SJCRH30 (cell line): ENCODE measurements at places on chromosomes 4 and X. TPM values are rescaled to one million over a fixed set of nuclear protein-coding genes. Genes with fewer than 3 reads are reported as not detected.

DNA sequence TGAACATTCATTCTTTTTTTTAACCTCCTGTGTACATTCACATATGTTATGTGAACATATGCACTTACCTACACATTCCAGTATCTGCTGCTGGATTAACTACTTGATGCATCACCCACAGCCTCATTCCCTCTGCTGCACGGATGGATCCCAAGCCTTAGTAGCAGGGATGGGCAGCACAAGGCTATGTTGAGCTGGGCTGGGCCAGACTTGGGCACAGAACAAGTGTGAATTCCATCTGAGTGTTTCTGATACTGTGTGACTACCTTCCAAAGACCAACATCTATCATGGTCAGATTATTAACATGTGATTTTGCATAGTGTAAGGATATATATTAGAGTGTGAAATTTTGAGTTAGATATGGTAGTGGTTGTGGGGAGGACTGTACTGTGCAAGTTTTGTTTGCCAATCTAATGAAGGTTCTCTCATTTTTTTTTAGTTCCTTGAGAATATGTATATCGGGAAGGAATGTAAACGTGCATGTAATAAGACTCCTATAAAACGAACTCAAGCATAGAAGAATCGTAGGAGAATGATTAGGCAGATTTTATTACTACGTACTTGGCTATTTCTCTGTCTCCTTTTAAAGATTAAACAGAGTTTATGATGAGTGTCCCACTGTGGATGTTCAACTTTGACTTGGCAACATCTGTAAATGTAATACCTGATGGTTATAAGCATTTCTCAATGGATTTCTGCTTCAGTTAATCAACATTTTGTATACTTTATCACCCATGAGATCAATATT lies 23.4 kb upstream of the STBD1 start:
- no peak for DNase-seq
- H3K36me3 ChIP-seq, result no peaks in the 10 kb centered on the region
- H3K4me3 ChIP-seq, result no peak overlapping the region
- no peaks in the 10 kb centered on the region for H3K27me3 ChIP-seq
- no peak overlapping the region for H3K27ac ChIP-seq

- H3K36me3 ChIP-seq, result no peaks in the 10 kb centered on the region
- H3K27me3 ChIP-seq, result no peaks in the 10 kb centered on the region
- H3K4me3 ChIP-seq, result no peak overlapping the region
- no peaks in the 10 kb centered on the region for H3K4me1 ChIP-seq
Measured at GRCh38 chrX:107831071-107831730, 5.5 kb downstream of the MID2 start.

- peak; percentile 55 for DNase-seq
- H3K27me3 ChIP-seq, result no peaks in the 10 kb centered on the region
- no peaks in the 10 kb centered on the region for H3K36me3 ChIP-seq
- no peak overlapping the region for H3K4me3 ChIP-seq
- no peak overlapping the region for H3K27ac ChIP-seq
- no peaks in the 10 kb centered on the region for H3K4me1 ChIP-seq
Measured at GRCh38 chrX:100379388-100379986, 30.6 kb downstream of the PCDH19 start.

The PTPN13 gene
- 18.1 and 20.0 TPM in 2 replicates for total RNA-seq

DNA sequence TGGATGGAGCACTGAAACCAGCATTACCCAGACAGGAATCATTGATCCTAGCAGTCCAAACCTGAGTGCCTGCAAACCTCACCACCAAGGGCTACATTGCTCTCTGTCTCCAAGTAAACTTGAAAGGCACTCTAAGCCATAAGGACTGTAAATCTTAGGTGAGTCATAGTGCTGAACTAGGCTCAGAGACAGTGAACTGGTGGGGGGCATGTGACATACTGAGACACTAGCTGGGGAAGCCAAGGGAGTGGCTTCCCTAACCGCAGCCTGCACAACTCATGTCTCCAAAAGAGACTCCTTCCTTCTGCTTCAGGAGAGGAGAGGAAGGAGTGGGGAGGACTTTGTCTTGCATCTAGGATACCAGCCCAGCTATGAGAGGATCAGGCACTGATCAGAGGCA lies 235.5 kb upstream of the ACTRT1 start:
- H3K4me3 ChIP-seq, result no peak overlapping the region
- no peaks in the 10 kb centered on the region for H3K4me1 ChIP-seq
- H3K27ac ChIP-seq, result no peak overlapping the region
- DNase-seq, result no peak
- H3K36me3 ChIP-seq, result no peaks in the 10 kb centered on the region

GRCh38 chrX:43940816-43941474 lies 32.2 kb downstream of the NDP start:
- H3K27ac ChIP-seq, result no peak overlapping the region
- H3K4me1 ChIP-seq, result no peaks in the 10 kb centered on the region
- H3K27me3 ChIP-seq, result no peaks in the 10 kb centered on the region
- no peak for DNase-seq

DNA sequence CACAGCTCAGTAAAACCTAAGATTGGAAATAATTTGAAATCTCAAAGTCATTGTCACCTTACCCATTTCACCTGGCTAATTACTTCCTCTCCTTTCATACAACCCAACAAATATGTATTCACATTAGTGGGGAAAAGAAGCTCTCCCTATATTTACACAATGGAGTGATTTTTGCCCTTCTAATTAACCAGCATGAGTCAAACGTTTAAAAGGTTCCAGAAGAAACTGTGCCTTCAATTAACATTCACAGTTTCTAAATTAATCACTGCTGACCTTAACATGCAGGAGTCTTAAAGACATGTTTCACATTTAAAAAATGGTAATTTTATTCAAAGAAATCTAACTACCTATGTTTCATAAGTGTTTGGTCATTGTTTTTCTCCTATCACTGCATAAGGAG lies 254.6 kb downstream of the CBLL2 start:
- no peak overlapping the region for H3K27ac ChIP-seq
- no peak for DNase-seq
- no peaks in the 10 kb centered on the region for H3K4me1 ChIP-seq
- H3K27me3 ChIP-seq, result no peaks in the 10 kb centered on the region

DNA sequence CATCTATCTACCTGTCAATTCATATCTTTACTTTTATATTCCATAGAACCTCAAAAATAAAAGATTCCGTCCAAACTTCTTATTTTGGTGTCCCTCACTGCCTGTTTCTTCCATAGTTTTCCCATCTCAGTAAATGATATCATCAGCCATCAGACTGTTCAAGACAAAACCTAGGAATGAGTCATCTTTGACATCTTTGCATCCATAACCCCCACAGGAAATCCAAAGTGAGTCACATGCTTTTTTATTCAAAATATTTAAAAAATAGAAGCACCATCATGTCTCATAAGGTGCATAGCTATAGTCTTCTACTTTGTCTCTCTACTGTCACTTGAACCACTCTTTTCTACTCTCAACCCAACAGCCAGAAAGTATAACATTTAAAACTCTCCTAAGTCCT lies 29.9 kb upstream of the CXXC4 start:
- DNase-seq, result no peak
- no peaks in the 10 kb centered on the region for H3K36me3 ChIP-seq
- H3K4me1 ChIP-seq, result no peaks in the 10 kb centered on the region
- no peak overlapping the region for H3K4me3 ChIP-seq

DNA sequence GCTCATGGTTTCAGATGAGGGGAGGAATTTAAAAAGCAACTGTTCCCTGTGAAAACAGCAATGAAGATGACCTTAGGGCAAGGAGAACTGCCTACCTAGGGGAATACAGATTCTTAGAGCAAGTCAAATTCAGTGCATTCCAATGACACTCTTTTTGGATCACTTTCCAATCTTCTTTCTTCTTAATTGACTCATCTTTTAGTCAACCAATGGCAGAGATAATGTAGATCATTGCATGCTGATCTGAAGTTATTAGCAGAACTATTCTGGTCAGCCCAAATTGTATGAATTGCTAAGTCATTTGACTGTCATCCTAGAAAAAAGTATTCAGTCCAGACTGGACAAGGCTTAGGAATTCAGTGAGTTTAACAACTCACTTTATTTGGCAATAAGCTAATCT lies 12.6 kb upstream of the NR3C2 start:
- no peak for DNase-seq
- no peak overlapping the region for H3K27ac ChIP-seq
- no peaks in the 10 kb centered on the region for H3K36me3 ChIP-seq
- no peak overlapping the region for H3K4me3 ChIP-seq
- no peaks in the 10 kb centered on the region for H3K27me3 ChIP-seq

DNA sequence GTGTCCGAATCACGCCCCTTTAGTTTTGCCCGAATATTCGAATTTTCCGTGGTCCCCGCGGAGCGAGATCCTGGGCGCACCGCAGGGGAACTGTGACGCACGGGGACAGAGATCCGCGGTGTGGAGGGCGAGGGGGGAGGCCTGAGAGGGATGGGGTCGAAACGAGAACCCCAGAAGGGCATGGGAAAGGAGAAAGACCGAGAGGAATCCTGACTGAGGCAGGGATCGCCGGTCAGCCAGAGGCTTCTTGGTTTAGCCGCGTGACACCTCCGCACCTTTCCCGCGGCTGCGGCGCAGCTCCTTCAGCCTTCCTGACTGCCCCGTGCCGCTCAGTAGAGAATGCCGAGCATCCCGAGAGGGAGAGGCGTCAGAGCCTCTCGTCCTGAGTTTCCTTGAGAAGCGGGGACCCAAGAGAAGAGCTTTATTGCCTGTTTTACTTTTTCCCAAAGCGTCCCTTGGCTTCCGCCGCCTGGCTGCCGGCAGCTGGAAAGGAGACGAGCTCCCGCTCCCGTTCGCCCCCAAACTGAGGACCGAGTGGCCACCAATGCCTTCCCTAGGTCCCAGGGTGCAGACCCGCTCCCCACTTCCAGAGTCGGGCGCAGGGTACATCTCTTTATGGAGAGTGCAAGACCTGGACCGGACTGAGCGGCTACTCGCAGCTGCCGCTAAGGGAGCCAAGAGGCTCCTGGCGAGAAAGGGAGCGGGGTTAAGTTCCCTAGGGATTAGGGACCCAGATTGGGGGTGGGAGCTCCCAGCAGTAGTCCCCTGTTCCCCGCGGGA lies 911 bp upstream of the GPR50 start:
- H3K36me3 ChIP-seq, result no peaks in the 10 kb centered on the region
- no peak for DNase-seq
- no peaks in the 10 kb centered on the region for H3K4me1 ChIP-seq

DNA sequence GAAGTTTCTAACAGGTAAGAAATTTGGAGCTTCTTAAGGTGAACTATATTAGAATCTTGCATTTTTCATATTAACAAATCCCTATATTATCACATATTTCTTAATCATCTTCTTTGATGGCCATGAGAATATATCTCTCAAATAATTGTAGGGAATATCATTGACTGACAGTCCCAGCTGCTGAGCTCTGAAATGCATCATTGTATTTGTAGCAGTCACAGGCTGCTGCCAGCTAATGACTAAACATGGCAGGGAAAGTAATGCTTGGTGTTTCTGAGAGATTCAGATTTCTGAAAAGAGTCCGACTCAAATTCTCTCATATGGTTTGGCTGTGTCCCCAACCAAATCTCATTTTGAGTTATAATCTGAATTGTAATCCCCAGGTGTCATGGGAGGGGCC lies 171.9 kb downstream of the TRAM1L1 start:
- no peaks in the 10 kb centered on the region for H3K36me3 ChIP-seq
- H3K4me3 ChIP-seq, result no peak overlapping the region
- H3K27ac ChIP-seq, result peak overlapping the region; percentile 17
- H3K27me3 ChIP-seq, result no peaks in the 10 kb centered on the region
